Hair follicular keratinocyte (primary cell): ENCODE measurements at places on chromosomes 16 and 17. TPM values are rescaled to one million over a fixed set of nuclear protein-coding genes. Genes with fewer than 3 reads are reported as not detected.

CNTD1 gene
- not detected in 2 replicates for total RNA-seq

CRHR1 gene
- not detected in 2 replicates for total RNA-seq

CASKIN1 gene
- total RNA-seq = under 0.01 and 0.16 TPM in 2 replicates

MAF gene
- total RNA-seq = 1.4 and 9.8 TPM in 2 replicates

HIC1 gene
- 3.3 and 3.7 TPM in 2 replicates for total RNA-seq

EFCAB13 gene
- 2.8 and 5.2 TPM in 2 replicates for total RNA-seq

METTL22 gene
- 21.1 and 23.4 TPM in 2 replicates for total RNA-seq

KRTAP2-1 gene
- total RNA-seq = not detected in 2 replicates

MYH1 gene
- total RNA-seq = not detected in 2 replicates

ST6GALNAC1 gene
- not detected in 2 replicates for total RNA-seq

MYO18A gene
- total RNA-seq = 37.2 and 49.7 TPM in 2 replicates

MYH3 gene
- 0.23 and 0.34 TPM in 2 replicates for total RNA-seq

VASN gene
- 7.8 and 12.6 TPM in 2 replicates for total RNA-seq

ESRP2 gene
- total RNA-seq = 15.7 and 24.9 TPM in 2 replicates

C16orf92 gene
- total RNA-seq = not detected in 2 replicates

ADCY7 gene
- total RNA-seq = 7.6 and 17.2 TPM in 2 replicates

MFSD6L gene
- not detected in 2 replicates for total RNA-seq

ZSCAN10 gene
- not detected in 2 replicates for total RNA-seq

MMP25 gene
- total RNA-seq = 0.04 and 0.31 TPM in 2 replicates

UMOD gene
- total RNA-seq = not detected in 2 replicates
